Astrocyte of the cerebellum (primary cell): ENCODE measurements at places on chromosomes 3 and 15.
A peak's percentile ranks its signal among the peaks of the same experiment; 100 is the strongest.

DNA sequence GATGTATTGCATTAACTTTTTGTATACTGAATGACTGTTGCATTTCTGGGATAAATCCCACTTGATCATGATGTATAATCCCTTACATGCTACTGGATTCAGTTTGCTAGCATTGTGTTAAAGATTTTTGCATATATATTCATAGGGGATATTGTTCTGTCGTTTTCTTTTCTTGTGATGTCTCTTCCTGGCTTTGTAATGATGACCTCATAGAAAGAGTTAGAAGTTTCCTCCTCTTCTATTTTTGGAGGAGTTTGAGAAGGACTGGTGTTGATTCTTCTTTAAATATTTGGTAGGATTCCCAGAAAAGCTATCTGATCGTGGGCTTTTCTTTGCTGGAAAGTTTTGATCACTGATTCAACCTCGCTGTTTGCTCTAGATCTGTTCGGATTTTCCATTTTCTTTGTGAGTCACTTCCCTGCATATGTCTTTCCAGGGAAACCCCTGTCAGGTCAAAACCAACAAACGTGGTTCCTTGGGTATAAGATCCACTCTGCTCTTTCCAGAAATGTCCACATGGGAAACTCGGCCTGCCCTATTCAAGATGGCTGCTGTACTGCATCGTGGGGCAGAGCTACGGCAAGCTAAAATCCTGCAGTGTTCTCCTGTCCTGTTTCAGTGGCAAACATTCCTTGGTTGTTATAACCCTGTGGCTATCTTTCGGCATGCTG lies 120.4 kb downstream of the GABRG3 start:
- DNase-seq = no peak

DNA sequence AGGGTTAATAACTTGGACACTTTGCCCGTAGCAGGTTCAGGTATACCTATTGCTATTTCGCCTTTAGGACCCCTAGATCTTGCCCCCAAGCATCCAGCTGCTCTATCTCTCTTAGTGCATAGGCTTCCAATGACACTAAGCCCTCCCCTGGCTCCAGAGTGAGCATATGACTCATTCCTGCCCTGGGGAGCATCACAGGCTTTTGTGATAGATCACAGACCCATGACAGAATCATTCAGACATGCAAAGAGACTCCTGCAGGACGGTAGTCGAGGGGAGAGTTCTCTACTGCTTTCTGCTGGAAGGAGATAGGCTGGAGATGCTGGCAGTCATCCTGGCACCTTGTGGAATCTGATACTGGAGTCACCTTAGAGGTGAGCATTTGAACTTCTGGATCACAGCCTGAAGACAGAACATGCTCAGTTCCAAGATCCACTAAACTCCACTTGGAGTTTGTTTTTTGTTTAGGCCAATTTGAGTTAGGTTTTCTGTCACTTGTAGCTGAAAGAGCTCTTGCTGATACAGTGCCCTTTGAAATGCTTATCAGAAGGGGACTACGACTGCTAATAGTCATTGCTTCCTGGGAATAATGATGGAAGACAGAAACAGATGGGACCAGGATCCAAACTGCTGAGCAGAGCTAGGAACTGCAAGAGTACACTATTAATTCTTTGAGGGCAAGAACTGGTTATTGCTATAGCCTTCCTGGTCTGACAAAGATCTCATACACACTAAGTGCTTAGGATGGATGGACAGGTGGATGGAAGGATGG lies 11.0 kb downstream of the LYSMD2 start:
- DNase-seq = peak; percentile 37

DNA sequence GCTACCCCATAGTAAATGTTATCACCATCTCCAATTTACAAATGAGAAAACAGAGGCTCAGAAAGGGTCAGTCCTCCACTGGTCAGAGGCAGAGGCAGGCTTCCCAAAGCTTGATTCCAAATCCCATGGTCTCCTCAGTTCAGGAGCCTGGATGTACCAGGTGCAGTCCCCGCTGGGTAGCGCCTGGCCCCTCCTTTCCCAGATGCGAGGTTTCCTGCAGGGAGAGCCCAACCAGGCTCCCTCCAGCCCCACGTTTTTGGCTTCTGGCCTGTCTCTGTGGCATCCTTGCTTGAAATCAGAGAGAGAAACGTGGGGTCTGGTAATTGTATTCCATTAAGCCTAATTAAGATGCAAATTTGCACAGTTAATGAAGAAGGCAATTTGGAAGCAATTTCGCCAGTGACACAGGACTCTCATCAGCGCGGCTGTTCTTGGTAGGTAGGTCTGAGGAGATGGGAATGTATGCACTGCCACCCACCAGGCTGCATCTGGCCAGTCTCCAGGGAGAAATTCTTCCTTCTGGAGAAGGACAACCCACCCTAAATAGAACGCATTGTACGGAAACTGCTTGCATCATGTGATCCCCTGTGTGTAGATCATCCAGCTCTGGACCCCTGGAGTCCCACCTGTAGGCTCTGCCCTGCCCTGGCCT lies 50.5 kb downstream of the HRH1 start:
- DNase-seq = no peak

- DNase-seq = peak; percentile 18
Measured at GRCh38 chr15:89781891-89782618, 5.9 kb downstream of the MESP2 start.
